ENCODE measurements at places on chromosomes 16 and 17.

- no peak overlapping the region for H3K4me3 ChIP-seq
- no peak overlapping the region for H3K27ac ChIP-seq
- H3K36me3 ChIP-seq, result peaks cover 25% of the 10 kb centered on the region
- DNase-seq, result no peak
- peaks cover 22% of the 10 kb centered on the region for H3K4me1 ChIP-seq
These were observed 14.8 kb downstream of the PLD6 start for GRCh38 chr17:17191346-17191792.

- H3K4me1 ChIP-seq, result peaks cover 3% of the 10 kb centered on the region
- no peak overlapping the region for H3K27ac ChIP-seq
- no peak overlapping the region for H3K4me3 ChIP-seq
These were observed 48.1 kb downstream of the ZNF778 start for GRCh38 chr16:89265647-89266046.

DNA sequence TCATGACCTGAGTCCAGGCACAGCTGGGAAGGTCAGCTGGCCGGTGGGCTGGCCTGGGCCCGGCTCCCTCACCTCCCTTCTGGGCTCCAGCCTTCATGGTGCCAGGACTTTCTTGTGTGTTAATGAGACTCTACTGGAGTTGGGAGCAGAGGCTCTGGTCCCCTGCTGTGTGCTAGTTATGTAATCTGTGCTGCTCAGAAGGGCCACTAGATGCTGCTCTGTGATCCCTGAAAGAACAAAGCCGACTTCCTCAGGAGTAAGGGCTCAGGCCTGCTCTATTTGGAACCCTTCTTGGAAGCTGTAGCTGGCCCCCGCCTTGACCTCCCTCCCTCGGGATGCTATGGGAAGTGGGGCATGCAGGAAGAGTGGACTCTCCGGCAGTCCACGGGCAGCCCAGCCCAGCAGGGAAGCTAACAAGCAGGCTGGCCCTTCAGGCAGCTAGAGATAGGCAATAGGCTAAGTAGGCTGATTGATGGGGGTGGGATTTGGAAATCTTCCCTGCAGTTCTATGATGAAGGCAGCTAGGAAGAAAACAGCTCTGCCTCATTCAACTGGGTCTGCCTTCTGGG, 3.3 kb upstream of the CDK5R1 start:
- H3K4me1 ChIP-seq, result peaks cover 21% of the 10 kb centered on the region
- no peak for DNase-seq
- H3K4me3 ChIP-seq, result no peak overlapping the region
- H3K36me3 ChIP-seq, result peaks cover 47% of the 10 kb centered on the region

DNA sequence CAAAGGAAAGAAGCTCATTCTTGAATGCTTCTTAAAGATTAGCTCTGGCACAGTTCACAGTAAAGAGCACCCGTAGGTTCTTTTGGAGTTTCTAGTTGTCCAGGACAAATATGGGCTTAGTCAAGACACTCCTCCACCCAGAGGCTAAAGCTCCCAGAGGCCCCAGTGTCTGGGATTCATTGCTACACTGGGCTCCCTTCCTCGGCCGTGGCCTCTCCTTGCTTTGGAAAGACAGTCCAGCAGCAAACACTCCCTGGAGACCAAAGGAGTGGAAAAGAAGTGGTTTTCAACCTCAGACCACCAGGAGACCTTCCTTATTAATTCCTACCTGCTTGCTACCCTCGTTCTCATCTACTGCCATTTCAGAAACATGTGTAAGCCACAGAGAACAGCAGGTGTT, 17.1 kb downstream of the PHB1 start:
- H3K36me3 ChIP-seq, result peaks cover 3% of the 10 kb centered on the region
- DNase-seq, result no peak
- peaks cover 19% of the 10 kb centered on the region for H3K4me1 ChIP-seq
- H3K27ac ChIP-seq, result no peak overlapping the region

DNA sequence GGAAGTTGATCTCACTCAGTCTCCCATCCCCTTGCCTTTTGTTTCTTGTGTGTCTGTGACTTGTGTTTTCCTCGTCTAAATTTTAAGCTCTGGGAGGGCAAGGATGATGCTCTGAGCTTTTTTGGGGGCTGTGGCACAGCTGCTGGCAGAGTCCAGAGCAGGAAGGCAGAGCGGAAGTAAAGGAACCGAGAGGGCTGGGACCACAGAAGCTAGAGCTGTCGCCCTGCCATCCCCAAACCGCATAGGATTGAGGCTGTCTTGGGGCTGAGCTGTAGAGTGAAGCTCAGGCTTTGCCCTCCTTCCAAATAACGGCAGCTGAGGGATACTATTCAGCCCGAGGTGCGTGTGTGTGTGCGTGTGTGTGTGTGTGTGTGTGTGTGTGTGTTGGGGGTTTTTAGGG, 3.8 kb upstream of the DNAH2 start:
- no peaks in the 10 kb centered on the region for H3K36me3 ChIP-seq
- no peak overlapping the region for H3K27ac ChIP-seq
- peaks cover 56% of the 10 kb centered on the region for H3K27me3 ChIP-seq
- DNase-seq, result no peak

GRCh38 chr17:46875849-46876352, 24.5 kb downstream of the WNT9B start:
- H3K4me1 ChIP-seq, result peaks cover 5% of the 10 kb centered on the region
- H3K27ac ChIP-seq, result no peak overlapping the region

DNA sequence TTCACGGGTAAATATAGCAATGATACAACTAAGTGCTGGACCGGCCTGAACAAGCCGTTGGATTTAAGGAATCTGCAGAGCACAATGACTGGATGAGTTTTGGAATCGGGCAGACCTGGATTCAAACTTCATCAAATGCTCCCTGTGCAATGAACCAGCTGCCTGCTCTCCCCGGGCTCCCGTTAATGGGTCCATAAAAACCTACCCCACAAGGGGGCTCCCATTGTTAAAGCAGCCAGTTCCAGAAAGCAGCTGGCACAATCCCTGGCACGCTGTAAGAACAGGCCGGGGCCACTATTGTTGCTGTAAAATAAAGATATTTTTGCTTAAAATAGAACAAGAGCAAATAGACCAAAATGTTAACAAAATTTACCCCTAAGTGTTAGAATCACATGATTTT, 131.9 kb downstream of the C16orf95 start:
- no peaks in the 10 kb centered on the region for H3K36me3 ChIP-seq
- no peak overlapping the region for H3K27ac ChIP-seq
- no peak overlapping the region for H3K4me3 ChIP-seq
- no peaks in the 10 kb centered on the region for H3K27me3 ChIP-seq
- DNase-seq, result no peak

All from CD4-positive, alpha-beta T cell (primary cell).